ENCODE measurements at places on chromosomes 6 and 20.

GRCh38 chr6:24743265-24743943 lies 24.4 kb upstream of the C6orf62 start:
- DNase-seq: peak; percentile 7

GRCh38 chr6:168212362-168212761 lies 107.2 kb downstream of the DACT2 start:
- no peak for DNase-seq

DNA sequence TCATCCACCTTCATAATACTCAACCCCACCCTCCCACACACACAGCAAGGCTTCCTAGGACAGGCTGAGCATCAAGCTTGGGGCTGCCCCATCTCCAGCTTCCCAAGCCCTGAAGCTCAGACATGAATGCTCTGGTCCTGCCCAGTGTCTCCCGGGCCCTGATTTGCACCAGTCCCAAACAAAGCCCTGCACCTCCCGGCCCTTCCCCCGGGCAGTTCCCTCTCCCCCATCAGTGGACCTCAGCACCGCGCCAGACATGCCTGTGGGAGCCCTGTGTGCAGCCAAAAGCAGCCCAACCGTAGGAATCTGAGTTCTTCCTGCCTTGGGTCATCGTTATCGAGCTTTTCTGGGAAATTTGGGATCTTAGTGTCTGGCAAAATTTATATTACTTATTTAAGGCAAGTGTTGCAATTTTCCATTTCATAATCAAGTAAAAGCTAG lies 63.5 kb downstream of the THBS2 start:
- DNase-seq: no peak

GRCh38 chr6:53630533-53631226 lies 34.9 kb downstream of the KLHL31 start:
- DNase-seq: no peak

DNA sequence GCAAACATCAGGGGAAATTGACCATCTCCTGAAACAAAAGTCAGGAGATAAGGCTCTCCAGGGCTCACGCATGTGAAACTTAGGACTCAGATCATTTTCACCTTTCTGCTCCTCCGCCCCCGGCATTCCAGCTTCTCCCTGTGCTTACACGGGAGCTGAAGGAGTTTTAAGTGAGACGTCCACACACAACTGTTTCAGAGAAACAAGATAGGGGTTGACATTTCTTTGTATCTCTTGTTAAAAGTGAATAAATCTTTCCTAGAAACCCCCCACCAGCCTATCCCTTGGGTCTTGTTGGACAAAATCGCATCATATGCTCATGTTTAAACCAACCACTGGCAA lies 46.1 kb downstream of the FAM50B start:
- DNase-seq: no peak

DNA sequence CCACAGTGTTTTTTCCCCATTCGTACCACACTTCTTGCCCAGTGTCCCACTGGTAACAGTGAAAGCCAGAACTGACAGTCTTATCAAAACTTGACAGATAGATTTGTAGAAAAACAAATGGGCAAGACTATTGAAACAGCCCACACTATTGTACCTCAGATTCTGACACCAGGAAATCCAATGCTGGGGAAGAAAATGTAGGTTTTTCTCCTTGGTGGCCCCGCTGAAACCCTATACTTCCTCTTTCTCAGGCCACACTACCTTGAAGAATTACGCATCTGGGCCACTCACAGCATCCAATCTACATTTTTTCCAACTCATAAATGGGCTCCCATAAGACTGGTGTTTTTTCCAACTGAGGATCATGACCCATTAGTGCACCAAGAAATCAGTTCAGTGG lies 90.9 kb upstream of the HDDC2 start:
- DNase-seq: no peak

GRCh38 chr20:40232756-40233155 lies 456.3 kb downstream of the MAFB start:
- DNase-seq: no peak

DNA sequence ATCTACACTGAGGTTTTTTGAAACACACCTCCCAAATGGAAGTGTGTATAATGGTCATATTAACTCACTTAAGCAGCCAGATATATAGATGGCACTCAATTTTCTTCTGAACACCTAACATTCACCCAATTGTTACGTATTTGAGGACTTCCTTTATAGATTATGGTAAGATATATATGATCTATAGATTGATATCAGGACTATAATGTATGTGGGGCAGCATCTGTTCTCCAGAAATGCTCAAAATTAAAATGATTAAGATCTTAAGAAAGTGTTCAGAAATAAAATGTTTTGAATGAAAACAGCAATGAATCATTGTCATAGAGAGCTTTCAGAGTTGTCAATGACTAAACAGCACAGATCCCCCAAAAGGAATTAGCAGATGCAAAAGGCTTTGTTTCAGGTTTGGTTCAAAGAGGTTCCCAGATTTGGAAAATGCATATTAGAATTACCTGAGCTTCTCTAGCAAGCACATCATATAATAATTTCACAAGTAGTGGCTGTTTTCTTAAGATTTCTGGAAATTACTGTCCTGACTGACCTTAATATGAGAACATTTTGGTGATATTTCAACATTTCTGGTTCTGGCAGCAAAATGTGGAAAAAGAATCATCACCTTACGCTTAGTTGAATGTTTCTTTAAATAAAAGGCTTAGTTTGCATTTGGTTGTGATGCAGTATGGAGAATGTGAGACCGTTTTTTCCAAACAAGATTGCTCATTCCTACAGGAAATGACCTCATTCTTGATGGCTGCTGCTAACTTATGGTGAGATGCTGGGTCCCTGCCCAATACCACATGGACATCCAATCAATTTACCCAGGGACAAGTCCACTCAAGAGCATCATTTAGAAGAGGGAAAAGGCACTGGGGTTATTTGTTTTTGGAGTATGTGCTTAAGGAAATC lies 31.5 kb downstream of the TRAF3IP2 start:
- DNase-seq: no peak

DNA sequence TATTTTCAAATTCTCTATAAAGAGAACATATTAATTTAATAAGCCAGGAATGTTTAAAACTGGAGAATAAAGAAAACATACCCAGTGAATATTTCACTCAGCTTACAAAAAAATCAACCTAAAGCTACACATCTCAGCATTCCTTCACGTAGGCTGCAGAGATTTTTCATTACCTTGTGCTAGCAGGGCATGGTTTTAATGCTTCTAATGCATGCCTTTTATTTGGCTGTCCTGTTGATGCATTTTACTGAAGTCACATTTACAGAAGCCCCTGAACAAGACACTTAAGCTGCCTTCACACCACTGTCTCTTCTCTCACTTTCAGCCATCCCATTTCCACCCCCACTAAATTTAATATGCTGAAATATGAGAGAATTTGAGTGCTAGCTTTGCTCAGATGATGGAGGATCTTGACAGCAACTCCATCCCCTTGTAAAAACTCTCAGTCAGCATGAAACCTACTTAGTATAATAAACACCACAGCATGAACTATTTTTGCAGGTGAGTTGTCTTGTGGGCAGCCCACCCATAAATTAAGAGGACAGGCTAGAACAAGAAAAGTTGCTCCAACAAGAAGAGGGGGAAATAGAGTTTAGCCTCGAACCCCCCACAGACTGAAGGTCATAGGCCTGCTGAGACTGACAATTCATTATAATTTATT lies 159.4 kb downstream of the SIM1 start:
- no peak for DNase-seq

DNA sequence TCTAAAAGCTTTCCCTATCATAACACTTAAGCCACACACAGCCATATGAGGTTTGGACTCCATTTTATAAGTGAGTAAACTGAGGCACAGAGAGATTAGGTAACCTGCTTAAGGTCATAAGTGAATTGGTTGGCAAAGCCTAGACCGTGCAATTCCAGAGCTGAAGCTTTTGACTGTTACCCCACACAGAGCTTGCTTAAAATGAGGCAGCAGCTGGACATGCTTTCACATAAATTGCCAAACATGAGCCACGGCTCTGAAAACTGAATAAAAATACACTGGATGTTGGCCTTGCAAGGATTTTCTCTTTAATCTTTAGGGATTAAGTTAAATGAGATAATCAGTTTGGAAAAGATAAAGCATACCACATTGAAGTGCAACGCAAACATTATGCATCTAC lies 2.5 kb downstream of the RIPOR2 start:
- DNase-seq: no peak

- DNase-seq: no peak
Observed at GRCh38 chr6:104603108-104603745, 256.5 kb downstream of the HACE1 start.

DNA sequence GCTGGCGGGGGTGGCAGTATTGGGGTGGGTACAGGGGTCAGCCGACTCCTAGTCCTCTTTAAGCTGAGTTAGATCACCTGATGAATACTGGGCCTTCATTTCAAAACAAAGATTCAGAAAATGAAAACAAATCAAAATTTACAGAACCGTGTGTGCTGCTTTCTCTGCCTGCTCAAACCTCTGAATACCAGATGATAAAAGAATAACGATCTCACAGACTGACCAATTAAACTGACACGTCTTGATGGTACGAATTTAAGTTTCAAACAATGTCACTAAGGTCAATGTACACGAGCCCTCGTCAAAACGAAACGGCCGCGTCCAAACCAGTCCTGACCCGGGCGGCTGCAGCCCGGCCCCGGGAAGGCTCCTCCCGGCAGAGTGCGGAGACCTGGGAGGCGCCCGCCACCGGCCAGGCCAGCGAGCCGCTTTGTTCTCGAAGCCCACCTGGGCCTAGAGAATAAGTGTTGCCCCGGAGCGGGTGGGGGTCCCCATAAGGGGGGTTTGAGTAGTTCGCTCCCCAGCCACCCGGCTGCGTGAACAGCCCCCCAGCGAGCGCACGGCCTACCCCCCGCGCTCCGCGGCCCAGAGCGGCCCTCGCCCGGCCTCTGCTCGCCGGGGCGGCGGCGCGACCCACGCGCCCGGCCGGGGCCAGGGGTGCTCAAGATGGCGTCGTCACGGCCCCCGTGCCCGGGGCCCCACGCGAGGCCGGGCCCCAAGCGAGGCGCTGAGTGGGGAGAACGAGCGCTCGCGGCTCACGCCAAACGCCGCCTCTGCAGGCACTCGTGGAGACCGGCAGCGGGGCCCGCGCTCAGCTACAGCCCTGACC lies 728 bp downstream of the PSMA7 start:
- DNase-seq: no peak

- no peak for DNase-seq
Observed at GRCh38 chr6:29517245-29517644, 29.5 kb upstream of the MAS1L start.

DNA sequence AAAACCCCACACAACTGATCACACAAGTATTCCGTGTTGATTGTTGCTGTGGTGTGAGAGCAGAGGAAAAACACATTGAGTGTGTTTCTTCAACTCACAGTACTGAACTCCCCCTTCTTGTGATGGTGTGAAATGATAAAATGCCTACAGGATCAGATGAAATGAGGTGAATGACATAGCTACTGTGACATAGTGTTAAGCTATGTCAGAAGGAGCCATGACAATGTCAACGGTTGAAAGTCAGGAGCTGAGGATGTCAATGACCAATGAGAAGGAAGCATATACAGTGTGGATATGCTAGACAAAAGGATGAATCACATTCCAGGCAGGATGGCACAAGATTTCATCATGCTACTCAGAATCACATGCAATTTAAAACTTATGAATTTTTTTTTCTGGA lies 38.8 kb downstream of the WASF1 start:
- DNase-seq: no peak

GRCh38 chr6:134903448-134903847 lies 46.5 kb downstream of the ALDH8A1 start:
- DNase-seq: no peak

- DNase-seq: no peak
Observed at GRCh38 chr6:57226221-57226620, 4.1 kb upstream of the RAB23 start.

GRCh38 chr20:63554361-63555278 lies 661 bp downstream of the FNDC11 start:
- DNase-seq: no peak

GRCh38 chr6:116412270-116412669 lies 41.5 kb downstream of the DSE start:
- DNase-seq: no peak

DNA sequence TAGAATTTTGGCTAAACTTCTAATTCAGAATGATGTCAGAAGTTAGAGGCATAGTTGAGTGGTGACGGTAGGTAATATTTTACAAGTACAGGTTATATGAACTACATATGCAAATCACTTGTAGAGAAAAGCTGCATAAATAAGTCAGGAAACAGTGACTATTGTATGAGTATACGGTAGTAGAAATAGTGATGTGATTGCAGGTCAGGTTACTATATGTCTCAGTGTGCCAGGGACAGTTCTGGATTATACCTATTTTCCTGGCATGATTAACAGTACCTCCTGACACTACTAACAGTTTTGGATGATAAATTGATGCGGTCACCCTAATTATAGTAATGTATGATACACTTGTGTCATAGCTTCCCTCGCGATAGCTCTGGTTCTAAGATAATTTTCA lies 9.2 kb downstream of the DNAH8 start:
- no peak for DNase-seq

- DNase-seq: no peak
Observed at GRCh38 chr6:105209950-105210706, 30.3 kb upstream of the POPDC3 start.

GRCh38 chr6:122426597-122426996 lies 27.1 kb downstream of the HSF2 start:
- DNase-seq: no peak
